Frontal cortex (tissue), 4 donors: ENCODE measurements at places on chromosomes 12 and 14. TPM values are rescaled to one million over a fixed set of nuclear protein-coding genes. Genes with fewer than 3 reads are reported as not detected.

Gene TXNRD1
- total RNA-seq, result 102 TPM

Gene MYBPC1
- 2.4 TPM for total RNA-seq

DNA sequence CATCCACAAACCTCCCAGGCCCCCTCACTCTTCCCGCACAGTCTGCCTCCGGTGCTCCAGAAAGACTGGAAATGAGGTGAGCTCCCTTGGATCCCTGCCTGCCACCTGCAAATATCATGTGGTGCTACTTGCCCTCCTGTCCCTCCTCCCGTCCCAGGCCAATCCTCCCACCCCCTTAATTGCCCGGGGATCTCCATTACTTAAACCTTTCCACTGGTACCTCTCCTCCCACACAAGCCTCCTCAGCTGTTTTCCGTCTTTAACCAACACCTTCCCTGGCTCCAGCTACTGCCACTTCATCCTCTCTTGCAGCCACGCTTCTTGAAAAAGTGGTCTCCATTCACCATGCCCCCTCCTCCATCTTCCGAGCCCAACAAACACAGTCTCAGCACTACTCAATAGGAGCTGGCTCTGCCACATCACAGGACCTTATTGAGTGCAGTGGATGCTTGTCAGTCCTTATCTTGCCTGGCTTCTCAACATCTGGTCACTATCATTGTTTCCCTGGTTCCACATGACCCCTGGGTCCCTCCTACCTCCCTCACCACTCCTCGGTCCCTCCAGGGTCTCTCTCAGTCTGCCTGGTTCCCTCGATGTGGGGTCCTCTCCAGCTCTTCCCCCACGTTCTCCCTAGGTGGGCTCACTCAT is 11.5 kb downstream of the FAIM2 start:
- no peak for DNase-seq

Gene NTS
- 6.5 TPM for total RNA-seq

- DNase-seq, result no peak
Measured at GRCh38 chr14:75254901-75255584, 23.6 kb upstream of the FOS start.

GRCh38 chr12:88501972-88502938 is 78.0 kb downstream of the KITLG start:
- no peak for DNase-seq

Gene PTPN6
- 1.6 TPM for total RNA-seq

DNA sequence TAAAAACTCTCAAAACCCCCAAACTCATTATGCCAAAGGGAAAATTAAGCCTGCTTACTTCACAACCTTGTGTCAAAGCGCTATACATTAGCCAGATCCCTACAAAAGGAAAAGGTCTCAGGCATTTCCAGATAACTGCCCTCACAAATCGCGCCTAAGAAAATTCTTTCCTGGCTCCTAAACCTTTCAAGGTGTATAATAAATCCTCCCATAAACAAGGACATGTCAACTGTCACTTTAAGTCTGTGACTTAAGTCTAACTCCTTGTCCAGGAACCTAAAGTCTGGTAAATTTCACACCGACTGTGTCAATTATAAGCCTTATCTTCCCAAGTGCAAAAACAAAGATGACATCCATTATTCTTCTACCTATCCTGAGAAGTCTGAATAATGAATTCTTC is 4.3 kb upstream of the ETFBKMT start:
- no peak for DNase-seq

Gene SLCO1A2
- 4.9 TPM for total RNA-seq

Gene VRTN
- total RNA-seq, result not detected

DNA sequence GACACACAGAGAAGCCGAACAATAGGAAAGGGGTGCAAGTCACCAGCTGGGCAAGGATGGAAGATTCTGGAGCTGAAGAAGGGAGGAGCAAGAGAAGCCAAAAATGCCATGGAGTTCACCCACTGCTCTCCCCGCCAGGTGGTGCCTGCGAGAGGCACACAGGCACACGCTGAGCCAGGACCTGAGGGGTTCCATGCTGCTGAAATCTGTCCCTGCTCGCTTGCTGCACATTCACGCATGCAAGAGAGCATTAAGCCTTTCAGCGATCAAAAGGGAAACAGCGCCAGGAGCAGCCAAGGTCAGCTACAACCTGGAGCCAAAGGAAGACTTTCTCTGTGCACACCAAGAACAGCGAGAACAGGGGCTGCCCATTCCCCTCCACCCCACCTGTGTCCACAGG is 104.1 kb downstream of the ANO2 start:
- no peak for DNase-seq

Gene GNPNAT1
- total RNA-seq, result 30.6 TPM

DNA sequence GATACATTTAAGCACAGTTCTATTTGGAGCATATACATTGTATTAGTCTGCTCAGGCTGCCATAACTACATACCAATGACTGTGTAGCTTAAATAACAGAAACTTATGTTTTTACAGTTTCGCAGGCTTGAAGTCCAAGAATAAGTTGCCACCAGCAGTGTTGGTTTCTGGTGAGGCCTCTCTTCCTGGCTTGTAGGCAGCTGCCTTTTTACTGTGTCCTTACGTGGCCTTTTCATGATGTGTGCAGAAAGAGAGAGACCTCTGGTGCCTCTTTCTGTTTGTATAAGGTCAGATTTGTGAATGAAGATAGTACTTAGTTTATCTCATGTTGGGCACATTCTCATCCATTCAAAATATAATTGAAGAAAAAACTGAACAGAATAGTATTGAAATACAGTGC is 636.6 kb downstream of the FLRT2 start:
- DNase-seq, result no peak

Gene TAOK3
- total RNA-seq, result 61.1 TPM

GRCh38 chr14:33990790-33991189 is 39.9 kb upstream of the EGLN3 start:
- DNase-seq, result no peak

GRCh38 chr12:126282691-126283090 is 1217.5 kb downstream of the AACS start:
- DNase-seq, result no peak

Gene MNAT1
- 76.2 TPM for total RNA-seq

DNA sequence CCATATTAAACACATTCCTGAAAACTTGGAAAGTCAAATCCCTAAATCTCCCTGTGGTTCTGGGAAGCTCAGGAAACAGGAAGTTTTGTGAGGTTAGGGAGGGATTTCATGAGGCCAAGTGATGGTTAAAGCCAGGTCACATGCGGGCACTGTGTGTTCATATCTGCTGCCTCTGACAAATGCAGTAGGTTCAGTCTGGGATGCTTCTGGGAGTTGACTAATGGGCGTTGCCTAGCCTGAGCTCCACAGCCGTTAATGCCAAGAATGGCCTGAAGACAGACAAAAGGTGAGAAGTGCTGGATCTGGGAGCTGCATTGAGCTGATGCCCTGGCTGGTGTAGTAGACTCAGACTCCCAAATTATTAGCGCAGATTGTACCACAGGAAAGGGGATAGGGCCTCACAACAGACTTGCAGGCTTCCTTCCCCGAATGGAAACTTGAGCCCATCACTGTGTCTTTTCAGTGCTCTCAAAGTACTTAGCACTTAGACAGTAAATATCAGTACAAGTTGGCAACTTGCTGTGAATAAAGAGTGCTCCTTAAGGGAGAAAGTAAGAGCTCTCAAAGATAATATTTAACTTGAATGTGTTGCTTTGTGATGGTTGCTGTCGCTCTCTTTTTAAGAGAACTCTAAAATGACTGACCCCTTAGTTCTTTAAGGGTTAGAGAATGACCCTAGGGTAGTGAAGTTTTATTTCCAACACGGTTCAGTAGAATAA is 17.3 kb downstream of the GSG1 start:
- no peak for DNase-seq

Gene SMIM41
- not detected for total RNA-seq

DNA sequence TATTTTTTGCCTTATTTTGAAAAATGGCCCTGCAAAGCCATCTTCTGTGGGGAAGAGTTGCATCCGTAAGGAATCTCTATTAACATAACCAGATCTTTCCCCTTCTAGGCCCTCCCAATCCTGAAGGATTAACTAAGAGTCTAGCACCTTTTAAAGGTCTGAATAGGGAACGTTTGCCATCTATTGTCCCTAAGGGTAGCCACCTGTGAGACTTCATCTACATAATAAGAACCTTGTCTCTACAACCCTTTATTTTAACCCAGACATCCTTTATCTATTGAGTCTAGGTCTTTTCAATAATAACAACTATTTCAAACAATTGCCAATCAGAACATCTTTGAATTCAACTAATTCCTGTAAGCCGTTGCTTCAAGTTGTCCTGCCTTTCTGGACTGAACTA is 4.4 kb downstream of the EDDM3B start:
- DNase-seq, result no peak

DNA sequence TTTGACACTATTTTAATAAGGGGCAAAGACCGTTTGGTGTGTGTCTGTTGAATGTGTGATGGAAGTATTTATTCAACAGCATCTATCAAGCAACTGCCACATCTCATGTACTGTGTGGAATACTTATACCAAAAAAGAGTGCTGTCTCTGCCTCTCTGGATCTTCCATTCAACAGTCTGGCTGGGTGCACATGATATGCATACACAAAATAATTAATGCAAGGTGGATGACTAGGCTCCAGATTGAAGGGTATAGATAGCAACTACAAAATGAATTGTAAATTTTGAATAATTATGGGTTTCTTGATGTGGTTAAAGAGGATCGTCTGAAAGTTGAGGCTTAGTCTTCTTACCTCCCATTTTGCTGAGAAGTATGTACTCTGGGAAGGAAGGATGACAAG is 145.9 kb upstream of the OTX2 start:
- no peak for DNase-seq

DNA sequence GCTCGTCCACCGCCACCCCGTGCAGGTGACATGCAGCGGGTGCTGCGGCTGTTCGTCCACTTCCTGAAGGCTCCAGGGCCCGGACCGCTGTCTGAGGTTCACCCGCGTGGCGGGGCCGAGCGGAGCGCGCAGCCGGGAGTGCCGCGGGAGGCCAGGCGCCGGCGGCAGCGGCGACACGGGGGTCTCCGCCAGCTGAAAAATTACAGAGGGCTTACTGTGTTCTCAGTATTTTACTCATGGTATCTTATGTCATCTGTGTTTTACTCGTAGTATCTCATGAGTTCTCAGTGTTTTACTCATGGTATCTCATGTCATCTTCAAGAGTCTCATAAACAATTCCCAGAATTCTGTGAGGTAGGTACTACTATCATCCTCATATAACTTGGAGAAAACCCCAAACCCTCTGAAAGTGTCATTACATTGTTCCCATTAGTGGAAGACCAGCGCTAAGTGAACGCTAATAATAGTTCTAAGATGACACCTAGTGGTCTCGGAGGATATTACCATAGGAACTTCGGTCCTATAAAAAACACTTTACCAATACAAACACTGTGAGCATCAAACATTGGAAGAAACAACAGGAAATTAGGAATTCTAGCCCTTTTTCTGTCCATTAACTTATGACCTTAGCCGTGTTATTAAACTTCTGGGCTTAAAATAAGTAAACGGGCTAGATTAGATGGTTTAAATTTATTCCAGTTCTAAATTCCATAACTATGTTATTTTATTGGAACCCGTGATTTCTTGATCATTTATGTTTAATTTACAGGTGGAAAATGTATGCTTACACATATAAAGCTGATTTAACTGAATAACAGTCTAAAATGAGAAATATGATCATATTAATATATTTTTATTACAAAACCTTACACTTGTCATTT is 32.4 kb downstream of the AK7 start:
- DNase-seq, result peak; percentile 69

GRCh38 chr12:45939759-45940158 is 50.6 kb downstream of the SCAF11 start:
- no peak for DNase-seq

DNA sequence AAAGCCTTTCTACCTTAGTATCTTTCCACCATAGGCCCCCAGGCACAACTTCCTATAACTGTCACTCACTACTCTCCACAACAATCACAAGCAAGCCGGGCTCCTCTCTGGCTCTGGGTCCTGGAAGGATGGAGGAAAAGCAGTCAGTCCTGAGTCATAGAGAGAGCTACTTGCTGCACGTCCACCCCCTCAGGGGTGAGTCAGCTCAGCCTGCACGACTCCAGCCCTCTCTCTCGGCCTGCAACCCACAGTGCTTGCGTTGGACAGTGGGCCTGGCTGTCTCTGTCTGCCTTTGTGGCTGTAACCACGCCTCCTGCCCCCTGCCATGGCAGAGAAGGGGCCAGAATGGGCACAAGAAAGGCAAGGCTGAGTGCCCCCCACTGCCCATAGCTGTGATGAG is 154.1 kb upstream of the FKBP4 start:
- no peak for DNase-seq

DNA sequence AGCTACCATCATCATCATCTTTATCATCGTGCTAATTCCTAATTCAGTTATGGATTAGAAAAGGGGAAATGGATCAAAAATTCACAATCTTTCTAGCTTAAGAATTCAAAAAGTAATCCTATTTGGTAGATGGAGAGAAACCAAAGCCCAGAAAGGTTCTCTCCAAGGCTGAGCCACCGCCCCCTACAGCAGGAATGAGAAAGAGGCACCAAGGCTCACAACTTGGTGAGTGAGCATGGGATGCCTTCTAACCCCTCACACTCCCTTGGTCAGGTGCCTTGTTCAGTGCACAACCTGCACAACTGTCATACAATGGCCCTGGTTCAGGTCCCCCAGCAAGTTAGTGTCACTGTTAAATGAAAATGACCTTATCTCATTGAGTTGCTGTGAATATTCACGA is 171.5 kb downstream of the ANO2 start:
- DNase-seq, result no peak

DNA sequence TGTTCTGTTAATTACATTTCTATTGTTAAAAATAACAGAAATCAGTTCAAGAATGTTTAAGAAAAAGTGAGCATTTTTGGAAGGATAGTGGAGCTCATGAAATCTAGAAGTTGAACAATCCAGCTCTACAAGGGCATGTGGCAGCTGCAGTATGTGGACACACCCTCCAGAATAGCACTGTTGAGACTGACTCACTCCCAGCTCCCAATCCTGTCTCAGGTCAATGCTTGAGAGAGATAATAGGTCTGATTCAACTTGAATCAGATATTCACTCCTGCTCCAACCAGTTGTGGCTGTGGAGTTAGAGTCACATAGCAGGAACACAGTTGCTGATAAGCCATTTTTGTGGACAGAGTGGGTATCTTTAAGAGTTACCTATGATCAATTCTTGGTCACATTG is 113.0 kb upstream of the NTF3 start:
- no peak for DNase-seq

Gene WASHC4
- total RNA-seq, result 73.0 TPM

DNA sequence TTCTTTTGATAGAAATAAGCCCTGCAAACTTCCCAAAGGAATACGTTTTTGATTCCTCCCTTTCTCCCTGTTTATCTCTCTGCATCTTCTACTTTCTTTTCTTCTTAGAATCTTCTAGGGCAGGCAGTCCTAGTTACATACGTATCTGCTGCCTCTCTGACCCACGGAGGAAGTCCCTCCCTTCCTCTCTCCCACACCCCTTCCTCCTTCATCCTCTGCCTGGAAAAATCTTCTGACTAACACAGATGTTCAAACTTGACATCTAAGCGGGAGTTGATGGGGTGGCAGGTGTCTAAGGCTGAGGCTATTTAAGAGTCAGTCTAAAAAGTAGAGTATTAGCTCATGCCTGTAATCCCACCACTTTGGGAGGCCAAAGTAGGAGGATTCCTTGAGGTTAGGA is 88.6 kb downstream of the MAP1LC3B2 start:
- no peak for DNase-seq
